Omental fat pad (tissue), 4 donors: ENCODE measurements at places on chromosomes 3 and 15.

DNA sequence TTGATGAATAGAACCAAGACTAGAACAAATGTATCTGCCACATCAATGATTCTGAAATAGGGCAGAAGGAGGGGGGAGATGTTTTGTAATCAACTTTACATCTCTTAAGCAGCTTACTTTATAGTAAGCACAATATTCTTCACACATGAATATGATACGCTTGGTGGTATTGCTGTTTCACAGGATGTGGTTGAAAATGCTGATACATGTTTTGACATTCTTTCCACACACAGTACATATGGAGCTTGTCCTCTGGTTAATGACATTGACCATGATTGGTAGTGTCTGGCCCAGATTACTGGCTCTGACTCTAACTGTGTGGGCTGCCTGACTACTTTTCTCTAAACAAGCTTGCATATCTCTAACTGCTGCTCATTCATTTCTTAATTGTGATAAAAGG is 168.9 kb downstream of the KLHL25 start:
- DNase-seq, result no peak

GRCh38 chr3:129106320-129106719 is 15.3 kb downstream of the RAB43 start:
- DNase-seq, result no peak

GRCh38 chr3:173725507-173725906 is 328.0 kb downstream of the NLGN1 start:
- no peak for DNase-seq

- no peak for DNase-seq
These were observed 415.4 kb downstream of the RBMS3 start for GRCh38 chr3:29696311-29696710.

GRCh38 chr15:61003437-61004218 is 225.5 kb downstream of the RORA start:
- no peak for DNase-seq

DNA sequence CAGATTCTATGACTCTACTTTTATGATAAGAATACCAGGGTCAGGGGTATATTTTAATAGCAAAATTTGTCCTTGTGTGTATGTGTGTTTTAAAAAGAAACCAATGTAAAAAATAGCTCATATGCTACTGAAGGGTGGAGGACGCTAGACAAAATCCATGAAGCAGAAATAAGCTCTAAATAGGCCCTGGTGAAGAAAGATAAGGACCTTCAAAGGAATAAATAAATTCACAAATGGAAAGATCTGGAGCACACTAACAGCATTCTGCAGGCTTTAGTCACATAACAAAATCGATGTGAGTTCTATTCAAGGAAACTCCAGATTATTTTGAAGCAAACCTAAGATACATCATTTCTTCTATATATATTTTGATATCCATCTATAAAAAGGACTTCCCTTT is 27.2 kb upstream of the ATP11B start:
- DNase-seq, result no peak

DNA sequence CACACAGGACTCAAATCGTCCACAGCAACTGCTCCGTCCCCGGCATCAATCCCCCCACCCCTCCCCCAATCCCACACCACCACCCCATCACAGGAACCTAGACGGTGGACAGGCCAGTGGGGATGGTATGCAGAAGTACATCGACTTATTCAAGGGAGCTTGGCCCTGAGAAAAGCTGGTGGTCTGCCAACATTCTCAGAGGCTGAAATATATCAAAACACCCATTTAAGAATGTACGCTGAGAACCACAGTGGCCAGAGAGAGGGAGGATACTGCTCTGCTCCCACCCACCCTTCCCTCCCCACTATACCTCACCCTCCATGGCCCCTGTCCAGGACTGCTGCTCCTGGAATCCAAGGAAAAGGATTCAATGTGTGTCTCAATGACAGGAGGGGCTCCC is 12.4 kb upstream of the USP3 start:
- no peak for DNase-seq

GRCh38 chr3:195570344-195570743 is 13.4 kb downstream of the APOD start:
- DNase-seq, result no peak

DNA sequence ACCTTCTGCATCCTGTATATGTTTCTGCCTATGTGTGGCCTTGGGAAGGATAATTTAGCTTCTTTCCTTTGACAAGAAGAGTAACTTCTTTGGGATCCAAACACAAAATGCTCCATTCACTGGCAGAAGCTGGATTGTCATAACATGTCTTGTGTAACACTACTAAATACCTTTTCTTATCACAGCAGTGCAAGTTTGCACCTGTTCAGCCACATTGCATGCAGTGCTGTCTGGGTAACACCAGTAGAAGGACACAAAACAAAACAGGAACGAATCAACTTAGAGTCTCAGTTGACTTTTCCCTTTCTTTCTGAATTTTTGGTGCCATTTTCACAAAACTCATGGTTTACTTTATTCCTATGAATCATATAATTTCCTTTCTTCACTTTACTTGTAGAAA is 43.6 kb upstream of the TNIK start:
- DNase-seq, result no peak
